ENCODE measurements at places on chromosomes 5 and 9.
A peak's percentile ranks its signal among the peaks of the same experiment; 100 is the strongest.

GRCh38 chr5:142151436-142152383, 43.1 kb downstream of the NDFIP1 start:
- peak; percentile 65 for DNase-seq

DNA sequence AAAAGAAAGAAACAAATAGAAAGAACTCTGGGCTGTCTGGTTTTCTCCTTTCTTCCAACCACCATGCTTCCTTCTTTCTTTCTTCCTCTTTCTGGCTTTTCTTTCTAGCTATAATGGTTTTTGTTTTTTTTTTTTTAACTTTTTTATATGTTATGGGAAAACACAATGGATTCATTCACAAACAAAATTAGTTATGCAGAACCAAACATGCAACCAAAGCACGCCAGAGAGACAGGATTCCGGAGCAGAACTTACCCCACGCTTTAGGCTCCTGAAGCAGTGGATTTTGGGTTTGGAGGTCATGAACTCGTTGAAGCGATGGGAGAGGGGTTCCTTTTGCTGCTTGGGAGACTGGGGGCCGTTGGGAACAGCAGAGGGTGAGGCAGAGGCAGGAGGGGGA, 88.3 kb downstream of the USP20 start:
- DNase-seq: no peak

DNA sequence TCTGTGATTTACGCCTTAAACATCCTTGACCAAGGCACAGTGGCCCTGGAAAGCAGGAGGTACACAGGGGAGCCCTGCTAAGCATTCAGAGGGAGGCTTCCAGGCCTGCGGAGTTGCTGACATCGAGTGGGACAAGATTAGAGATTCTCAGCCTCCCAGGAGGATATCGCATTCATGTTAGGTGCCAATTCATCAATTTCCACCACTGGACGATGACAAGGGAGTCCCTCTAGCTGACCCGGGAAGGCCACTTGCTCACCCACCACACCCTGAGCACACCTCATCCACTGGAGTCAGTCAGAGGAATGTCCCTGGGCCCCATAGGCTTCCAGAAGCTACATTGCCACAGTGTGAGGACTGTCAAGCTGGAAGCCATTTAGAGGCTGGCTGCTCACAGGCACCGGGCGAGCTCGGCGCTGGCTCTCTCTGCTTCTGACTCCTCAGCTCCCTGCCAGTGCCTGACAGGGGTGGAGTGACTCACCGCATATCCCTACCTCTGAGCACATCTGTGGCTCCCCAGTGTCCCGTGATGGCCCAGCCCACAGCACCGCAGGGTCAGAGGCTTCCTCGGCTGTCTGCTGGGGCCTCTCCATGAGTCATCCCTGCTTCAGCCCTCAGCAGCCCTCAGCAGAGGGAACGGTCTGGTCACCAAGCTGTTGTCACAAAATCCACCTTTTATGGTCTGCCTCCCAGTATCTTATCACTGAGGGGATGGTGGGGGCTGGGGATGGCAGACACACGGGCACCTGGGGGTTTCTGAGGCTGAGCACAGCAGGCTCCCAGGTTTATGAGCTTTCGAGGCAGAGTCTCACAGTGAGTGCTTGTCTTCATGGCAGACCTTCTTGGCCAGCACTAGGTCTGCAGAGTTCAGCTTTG, 117.5 kb downstream of the ZNF608 start:
- no peak for DNase-seq

- DNase-seq: no peak
Measured at GRCh38 chr5:135208903-135209721, 175.1 kb upstream of the PITX1 start.

DNA sequence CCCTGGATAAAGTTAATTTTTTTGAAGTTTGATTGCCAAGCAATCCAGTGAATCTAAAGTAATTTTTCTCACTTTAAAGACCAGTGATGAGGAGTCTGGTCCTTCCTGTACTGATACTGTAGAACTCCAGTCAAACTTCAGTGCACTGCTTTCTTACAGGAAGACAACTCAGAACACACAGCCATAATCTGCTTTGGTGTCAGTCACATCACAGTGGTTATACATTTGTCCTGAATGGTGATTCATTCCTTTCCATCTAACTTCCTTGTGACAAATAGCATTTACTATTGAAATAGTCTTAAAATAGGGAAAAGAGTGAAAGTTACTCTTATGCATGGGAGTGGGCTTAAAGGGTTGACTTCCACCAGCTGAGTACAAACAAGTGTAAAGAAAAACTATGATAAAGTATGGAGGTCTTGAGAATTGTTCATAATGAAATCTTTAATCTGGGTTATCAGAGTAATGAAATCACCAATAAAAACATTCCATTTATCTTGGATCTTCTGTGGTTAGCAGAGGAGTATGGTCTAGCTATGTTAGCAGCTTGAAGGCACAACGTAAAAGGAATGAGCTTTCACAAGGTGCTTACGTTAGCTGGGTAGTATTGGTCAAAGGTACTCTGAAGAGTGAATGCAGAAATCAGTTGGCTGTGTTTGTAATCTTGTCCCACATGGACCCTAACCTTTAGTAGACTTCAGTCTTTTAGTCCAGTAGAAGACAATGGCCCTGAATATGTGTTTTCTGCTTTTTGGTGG, 41.5 kb downstream of the DCP2 start:
- DNase-seq: no peak

DNA sequence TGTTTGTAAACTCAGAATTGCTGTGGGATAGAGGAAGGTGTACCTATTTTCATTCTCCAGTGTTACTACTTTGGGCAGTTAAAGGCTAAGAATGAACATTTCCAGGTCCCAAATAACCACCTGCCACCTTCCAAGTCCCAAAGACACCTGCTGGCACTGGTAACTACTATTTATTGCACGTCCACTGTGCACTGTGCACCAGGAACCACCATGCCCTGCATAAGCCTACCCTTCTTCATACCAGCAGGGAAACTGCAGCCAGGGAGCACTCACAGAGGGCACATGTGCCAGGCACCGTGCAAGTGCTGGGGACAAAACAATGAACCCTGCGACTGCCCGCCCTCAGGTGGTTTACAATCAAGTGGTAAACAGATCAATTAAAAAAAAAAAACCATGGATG, 34.9 kb downstream of the RAPGEF1 start:
- DNase-seq: no peak

DNA sequence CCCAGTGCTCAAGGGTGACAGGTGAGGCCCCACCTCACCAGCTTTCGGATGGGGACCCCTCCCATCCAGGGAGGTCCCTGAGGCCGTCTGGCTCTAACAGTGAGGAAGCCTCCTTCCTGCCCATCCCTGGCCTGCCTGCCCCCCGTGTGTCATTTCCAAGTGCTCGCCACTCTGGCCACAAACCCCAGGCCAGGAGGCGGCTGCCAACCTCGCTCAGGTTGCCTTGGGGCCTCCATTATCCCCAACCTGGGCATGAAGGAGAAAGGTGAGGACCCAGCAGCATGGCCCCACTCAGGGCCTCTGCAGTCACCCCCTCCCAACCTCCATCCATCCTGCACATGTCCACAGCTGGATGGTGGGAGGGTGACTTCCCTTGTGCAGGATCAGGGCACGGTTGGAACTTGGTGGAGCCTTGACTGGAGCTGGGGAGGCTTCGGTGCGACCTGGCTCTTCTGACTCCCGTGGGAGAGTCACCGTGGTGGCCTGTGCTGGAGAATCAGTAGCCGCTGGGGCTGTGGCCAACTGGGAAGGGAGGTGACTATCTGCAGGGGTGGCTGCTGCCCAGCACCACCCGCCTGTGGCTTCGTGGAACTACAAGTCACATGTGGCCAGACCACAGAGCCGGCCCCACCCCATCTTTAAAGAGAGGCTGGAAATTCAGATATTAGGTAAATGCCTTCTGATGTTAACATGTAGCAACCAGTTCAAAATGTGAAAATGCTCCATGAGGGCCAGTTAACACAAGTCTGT, 37.5 kb upstream of the GFPT2 start:
- no peak for DNase-seq

GRCh38 chr5:1747079-1747802, 52.4 kb downstream of the MRPL36 start:
- no peak for DNase-seq

- DNase-seq: no peak
Measured at GRCh38 chr5:67476531-67476930, 279.9 kb upstream of the CD180 start.

DNA sequence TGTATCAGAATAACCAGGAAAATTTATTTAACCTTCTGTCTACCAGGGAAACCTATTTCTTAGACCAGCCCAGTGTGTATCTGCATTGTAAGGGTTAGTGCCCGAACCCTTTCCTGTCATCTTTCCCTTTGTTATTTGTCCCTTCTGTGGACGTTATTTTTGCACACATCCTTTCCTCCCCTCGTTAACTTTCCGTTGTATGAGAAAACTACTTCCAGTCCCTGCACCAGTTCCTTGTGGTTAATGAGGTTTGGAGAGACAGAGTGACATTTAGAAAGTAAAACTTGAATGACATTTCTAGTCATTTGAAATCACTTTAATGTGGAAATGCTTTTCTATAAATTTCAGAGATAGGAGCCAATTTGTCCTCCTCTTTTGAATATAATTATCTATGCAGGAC, 4.3 kb upstream of the IFNB1 start:
- no peak for DNase-seq

DNA sequence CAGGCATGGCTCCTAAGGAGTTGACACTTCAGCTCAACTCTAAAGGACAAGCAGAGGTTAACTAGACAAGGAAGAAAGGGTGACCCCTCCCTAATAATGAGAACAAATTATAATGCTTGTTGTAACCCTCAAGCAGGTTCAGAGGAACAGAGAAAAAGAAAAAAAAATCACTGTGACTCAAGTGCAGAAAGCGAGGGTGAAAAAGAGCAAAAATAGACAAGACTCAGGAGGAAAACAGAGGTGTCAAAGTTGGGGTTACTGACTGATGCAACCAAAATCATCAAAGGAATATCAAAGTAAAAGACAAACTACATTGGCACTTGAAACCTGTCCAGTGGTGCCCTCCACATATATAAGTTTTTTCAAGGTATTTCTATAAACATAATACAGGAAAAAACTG, 28.4 kb downstream of the FBXW11 start:
- DNase-seq: no peak

GRCh38 chr5:59711310-59711709, 182.2 kb downstream of the PDE4D start:
- DNase-seq: no peak

- peak; percentile 38 for DNase-seq
Measured at GRCh38 chr5:55039843-55040242, 15.8 kb downstream of the GZMK start.

GRCh38 chr9:114678795-114679194, 3.2 kb downstream of the TEX48 start:
- no peak for DNase-seq
